ENCODE measurements at places on chromosomes 5 and 9. TPM values are rescaled to one million over a fixed set of nuclear protein-coding genes. Genes with fewer than 3 reads are reported as not detected.

DNA sequence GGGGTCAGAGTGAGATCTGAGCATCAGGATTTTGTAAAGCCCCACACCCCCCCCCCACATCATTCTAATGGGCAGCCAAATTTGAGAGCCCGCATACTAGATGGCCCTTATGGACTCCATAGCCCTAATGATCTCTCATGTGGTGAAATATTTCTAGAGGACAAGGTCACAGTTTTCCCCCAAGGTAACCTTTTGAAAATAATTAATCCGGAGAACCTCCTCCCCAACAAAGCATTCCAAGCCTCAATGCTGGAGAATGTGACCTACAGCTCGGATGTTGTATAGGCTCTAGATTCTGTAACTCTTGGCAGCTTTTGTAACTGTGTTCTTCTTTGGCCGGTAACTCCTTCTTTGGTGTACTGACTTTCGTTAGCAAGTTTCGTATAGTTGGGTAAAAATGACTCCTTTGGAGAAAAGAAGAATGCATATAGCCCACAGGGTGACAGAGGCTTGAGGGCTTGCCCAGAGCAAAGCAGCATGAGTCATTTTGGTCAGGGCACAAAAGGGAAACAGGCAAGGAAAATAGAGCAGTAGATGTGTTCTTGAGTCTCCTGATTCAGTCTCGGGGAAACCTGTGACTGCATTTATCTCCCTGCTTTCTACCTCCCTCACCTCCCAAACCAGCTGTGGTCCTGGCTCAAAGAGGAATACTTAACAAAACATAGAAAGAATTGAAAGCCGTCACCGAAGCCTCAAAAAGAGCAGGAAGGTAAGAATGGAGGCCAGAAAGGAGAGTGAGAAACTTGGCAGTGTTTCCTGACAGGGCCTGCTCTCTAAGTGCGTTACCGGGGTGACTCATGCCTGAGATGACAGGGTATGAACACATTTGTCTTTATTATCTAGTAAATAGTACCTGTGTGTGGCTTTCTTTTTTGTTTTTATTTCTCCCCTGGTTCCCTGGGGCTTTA, 6.6 kb upstream of the XPA start:
- peak; percentile 61 for DNase-seq

PCDHB14 gene
- total RNA-seq = 1.1 TPM

DNA sequence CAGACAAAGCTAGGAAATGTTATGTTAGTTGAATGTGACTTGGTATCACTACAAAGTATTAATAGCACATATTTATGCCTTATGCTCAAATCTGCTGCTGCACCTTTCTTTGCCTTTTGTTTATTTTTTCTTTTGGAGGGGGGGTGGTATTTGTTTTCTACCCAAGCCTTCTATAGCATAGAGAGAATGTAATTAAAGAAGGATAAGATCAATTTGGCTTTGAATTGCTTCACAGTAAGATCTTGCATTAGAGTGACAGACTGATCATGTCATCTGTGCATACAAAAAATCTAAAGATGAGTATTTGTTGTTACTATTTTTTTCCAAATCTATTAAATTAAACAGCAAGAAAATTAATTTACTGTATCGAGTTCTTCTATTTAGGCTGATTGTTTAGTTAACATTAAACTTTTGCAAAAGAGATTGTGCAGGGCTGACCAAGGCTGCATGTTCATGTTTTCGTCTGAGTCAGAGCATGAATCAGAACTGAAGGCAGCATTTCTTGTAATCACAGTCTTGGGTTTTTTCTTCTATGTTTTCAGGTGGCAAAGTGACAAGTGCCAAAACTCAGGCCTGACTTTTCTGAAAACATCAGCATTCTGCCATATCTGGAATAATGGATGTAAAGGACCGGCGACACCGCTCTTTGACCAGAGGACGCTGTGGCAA, 1007.1 kb upstream of the WWC1 start:
- no peak for DNase-seq

GRCh38 chr9:76818271-76818670, 54.0 kb downstream of the PCA3 start:
- DNase-seq = no peak

DNA sequence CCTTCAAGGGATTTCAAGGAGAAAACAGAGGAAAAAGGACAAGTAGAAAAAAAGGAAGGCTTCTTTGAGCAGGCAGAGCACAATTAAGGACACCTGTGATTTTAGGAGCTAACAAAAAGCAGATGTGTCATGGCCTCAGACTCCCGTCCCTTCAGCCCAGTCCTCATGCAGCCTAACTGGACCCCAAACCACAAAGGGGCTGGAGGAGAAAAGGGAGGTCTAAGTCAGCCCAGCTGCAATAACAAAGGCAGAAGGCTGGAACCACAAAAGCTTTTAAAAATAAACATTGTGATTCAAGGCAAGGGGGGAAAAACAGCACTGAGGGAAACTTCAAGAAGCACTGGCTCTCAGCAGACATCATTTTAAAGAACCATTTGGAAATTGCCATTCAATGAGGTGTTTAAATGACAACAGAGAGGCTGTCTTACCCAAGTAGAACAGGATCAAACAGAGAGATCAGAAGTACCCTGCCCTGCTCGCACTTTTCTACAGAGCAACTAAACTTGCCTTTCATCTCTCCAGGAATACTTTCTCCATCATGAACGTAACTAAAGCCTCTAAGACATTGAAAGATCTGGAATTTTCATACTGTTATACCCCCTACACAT, 89.3 kb downstream of the SEMA5A start:
- DNase-seq = no peak

DNA sequence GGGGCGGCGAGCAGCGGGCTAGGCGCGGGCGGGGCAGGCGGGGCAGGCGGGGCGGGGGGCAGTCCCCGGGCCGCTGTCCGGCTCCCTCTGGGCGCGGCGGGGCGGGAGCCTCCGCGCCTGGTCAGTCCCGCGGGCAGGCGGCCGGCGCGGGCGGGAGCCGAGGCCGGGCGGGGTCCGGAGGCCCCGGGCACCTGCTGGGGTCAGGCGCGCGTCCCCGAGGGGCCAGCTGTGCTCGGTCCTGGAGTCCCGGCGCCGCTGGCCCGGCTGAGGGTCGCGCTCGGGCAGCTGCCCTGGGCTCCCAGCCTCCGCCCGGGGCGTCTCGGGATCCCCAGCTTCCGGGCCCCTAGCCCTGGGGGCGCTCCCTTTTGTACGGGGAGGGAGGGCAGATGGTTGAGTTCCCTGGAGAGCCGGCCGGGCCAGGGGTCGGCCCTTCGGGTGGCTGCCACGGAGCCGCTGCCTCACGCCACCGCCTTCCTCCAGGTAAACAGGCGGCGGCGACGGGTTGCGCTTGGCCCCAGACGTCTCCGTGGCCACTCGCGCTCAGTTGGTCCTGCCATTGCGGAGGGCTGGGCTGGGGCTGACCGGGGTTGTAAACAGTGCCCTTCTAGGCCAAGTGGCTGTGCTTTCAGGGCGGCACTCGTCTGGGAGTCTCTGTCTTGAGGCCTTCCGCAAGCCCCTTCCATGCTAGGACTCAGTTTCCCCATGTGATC, 473 bp downstream of the ZBTB34 start:
- peak; percentile 58 for DNase-seq

FRRS1L gene
- 3.8 TPM for total RNA-seq

GRCh38 chr9:36129139-36129538, 7.4 kb upstream of the GLIPR2 start:
- peak; percentile 29 for DNase-seq

DNA sequence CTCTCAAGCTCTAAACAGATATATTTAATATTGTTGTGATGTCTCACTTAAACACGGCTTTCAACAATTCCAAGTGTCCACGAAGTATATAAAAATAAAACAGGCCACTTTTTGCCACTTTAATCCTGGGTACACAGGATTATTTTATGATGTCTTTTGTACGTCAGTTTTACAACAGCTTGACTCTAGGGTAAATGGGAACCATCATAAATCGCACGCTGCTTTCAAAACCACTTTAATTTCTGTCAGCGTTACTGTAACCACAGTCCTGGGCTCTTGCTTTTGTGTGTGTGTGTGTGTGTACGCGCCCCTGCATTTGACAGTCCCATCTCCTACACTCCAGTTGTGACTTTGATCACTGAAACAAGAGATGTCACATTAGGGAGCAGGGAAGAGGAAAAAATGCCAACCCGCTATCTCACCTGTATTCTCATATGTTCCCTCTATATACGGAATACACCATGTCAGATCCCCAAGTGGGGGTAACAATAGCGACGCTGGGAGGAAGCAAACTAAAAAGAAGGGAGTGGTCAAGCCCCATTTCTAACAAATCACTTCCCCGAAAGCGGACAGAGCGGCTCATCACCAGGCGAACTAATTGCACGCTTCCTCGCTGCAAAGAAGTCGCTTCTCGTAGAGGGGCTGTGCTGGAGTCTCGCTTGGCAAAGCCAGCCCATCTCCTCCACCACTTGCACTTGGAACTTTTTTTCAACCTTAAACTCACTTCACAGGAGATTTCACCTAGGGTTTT, 1.2 kb downstream of the BNC2 start:
- DNase-seq = no peak

- no peak for DNase-seq
Observed at GRCh38 chr9:137294681-137295237, 7.3 kb downstream of the NRARP start.

DNA sequence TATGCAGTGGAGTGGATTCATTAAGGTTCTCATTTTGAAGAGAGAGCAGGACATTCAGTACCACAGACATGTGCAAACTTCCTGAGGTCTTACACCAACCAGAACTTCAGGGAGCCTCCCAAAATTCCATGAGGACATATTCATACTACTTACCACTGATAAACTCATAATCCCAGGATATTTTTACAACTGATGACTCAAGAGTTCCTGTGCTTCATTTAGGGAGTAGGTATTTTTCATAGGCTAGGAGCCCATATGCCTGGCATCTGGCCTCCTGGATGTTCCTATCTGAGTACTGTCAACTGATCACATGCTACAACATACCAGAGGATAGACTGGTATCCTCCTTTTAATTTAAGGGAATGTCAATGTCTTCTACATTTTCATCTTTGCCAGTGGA, 578.0 kb downstream of the EFNA5 start:
- no peak for DNase-seq

OSMR gene
- total RNA-seq = 25.6 TPM

STPG3 gene
- not detected for total RNA-seq

LMNB1 gene
- 18.6 TPM for total RNA-seq

DNA sequence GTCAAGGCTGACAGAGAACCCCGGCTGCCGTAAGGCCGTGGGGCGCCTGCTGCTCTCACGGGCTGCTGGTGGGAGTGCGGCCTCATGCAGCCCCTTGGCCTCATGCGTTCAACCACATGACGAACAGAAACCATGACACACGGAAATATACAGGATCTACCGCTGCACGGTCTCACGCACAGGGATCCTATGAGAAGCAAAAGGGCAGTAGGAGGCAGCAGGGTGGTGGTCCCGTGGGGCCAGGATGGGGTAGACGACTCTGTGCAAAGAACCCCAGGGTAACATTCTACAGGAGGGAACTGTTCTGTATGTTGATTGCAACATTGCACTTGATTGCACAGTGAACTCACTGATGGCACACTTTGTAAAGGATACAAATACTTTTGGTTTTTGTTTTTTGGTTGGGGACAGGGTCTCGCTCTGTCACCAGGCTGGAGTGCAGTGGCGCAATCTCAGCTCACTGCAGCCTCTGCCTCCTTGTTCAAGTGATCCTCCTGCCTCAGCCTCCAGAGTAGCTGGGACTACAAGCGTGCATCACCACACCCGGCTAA, 51.6 kb downstream of the NACC2 start:
- DNase-seq = no peak

DNA sequence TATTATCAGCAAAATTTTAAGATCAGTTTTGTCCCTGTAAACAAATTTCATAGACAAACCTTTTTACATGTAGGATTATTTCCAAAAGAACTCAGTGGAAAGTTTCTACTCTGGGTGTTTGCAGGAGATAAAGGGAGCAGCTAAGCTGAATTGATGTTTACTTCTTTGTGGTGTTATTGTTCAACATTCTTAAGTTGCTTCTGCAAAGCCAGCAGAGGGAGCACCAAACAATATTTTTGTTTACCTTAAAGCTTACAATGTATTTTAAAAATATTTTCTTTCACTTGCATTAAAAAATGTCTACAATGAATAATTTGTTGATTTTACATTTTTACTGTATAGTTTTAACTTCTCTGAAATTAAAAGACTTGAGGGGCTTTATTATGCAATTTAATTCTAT, 135.4 kb downstream of the ATG10 start:
- no peak for DNase-seq

SPATA31D4 gene
- not detected for total RNA-seq

DNA sequence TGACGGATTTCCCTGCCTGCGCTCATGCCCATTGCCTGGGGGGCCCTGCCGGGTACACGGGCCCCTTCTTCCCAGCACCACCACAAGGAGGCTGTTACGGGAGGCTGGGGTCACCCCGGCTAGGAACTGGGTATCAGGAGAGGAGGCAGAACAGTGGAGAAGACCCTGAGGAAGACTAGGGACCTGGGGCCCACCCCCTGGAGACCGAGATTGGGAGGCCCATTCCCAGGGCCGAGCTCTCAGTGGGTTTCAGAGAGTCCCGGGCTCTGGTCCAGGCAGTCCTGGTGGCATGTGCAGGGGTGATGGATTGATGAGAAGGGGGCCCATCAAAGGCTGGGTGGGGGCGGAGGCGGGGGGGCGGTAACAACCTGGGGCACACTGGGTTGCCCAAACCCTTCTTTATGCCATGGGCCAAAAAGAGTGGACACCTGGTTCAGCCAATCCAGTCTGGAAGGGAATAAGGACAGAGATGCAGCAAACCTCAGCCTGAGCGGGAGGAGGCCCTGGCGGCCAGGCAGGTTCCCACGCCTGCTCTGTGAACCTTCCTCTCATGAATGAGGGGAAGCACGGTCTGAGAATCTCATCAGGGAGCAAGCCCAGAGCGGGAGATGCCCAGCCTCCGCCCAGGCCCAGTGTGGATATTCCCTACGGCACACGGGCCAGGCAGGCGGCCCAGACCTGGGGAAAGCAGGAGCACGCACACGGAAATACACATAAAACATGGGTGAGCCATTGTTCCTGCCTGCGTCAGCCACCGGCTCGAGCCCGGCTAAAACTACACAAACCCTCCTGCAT, 785 bp upstream of the P4HA2 start:
- peak; percentile 40 for DNase-seq

- no peak for DNase-seq
Observed at GRCh38 chr5:99248066-99248465, 319.3 kb upstream of the CHD1 start.

DNA sequence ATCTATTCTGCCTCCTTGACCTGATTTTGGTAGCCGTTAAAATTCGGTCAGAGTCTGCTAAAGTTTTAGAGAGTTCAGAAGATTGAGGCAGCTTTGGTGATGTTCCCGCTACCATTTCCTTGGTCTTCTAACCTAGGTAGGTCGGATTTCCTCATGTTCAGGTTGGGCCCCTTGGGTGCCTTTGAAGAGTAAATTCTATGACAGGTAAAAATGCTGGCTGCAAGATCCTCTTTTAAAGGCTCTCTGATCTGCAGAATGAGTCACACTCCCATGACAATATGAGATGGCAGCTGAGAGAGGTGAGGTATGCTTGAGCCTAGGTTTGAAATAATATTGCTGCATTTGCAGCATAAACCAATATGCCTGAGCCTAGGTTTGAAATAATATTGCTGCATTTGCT, 198.9 kb downstream of the TSSK1B start:
- no peak for DNase-seq

G3BP1 gene
- total RNA-seq = 63.7 TPM

DNA sequence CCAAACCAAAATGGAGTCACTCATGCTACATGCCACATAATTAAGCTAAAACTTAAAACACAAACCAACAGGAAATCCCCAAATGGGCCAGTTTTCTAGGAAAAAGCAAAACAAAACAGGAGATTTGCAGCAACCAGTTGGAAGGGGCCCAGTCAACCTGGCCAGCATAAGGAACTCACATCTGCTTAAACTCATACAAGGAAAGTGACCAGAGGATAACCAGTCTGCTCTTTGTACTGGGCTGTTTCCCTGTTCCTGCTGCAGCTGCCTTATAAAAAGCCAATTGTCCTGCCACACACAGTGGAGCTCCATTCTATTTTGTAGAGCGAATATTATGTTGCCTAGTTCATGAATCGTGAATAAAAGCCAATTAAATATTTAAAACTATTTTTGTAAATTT, 29.5 kb upstream of the PTPDC1 start:
- no peak for DNase-seq

All from Peyer's patch (tissue), 4 donors.